ENCODE measurements at places on chromosomes 4 and X. TPM values are rescaled to one million over a fixed set of nuclear protein-coding genes. Genes with fewer than 3 reads are reported as not detected.

Gene NPNT
- total RNA-seq: not detected

Gene RBM46
- total RNA-seq: not detected

Gene SLC16A2
- total RNA-seq: 1.5 TPM

Gene CCNG2
- 25.7 TPM for total RNA-seq

Gene CPE
- not detected for total RNA-seq

Gene CLIC2
- 0.88 TPM for total RNA-seq

Gene SORCS2
- total RNA-seq: 0.04 TPM

GRCh38 chrX:110509755-110510532, 151.3 kb downstream of the RTL9 start:
- no peak for DNase-seq

DNA sequence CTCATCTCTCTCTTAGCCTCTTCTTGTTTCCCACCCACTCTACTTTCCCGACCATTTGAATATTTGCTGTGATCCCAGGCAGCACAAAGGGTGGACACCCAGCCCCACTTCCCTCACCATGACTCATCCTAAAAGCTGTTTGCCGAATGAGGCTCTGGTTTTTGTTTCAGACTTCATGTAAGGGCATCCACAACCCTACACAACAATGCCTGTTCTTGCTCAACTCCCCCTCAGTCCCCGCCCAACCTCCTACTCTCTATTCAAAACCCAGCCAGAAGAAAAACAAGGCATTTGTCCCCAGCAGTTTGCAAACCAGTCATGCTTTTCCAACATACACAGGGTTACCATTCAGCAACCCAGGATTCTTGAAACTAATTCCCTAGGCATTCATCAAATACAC, 516.5 kb upstream of the CNKSR2 start:
- no peak for DNase-seq

GRCh38 chr4:37735578-37735977, 49.4 kb upstream of the RELL1 start:
- DNase-seq: no peak

- DNase-seq: no peak
Measured at GRCh38 chrX:147403040-147403439, 508.7 kb upstream of the FMR1 start.

GRCh38 chr4:146465628-146466027, 56.1 kb downstream of the SLC10A7 start:
- DNase-seq: no peak

GRCh38 chrX:9765737-9766097, at the start of gene GPR143:
TSS of gene GPR143 (minus strand) at chrX:9765847. CDS start at chrX:9765817, 30 bp downstream.
- no peak for DNase-seq

- DNase-seq: peak; percentile 72
Measured at GRCh38 chr4:153151535-153152455, 52.4 kb upstream of the TRIM2 start.

- peak; percentile 48 for DNase-seq
Measured at GRCh38 chrX:18424482-18425198, 768 bp upstream of the CDKL5 start.

GRCh38 chrX:40058719-40059118, 39.0 kb downstream of the BCOR start:
- no peak for DNase-seq

- DNase-seq: no peak
Measured at GRCh38 chr4:26248647-26249046, 72.2 kb upstream of the RBPJ start.

DNA sequence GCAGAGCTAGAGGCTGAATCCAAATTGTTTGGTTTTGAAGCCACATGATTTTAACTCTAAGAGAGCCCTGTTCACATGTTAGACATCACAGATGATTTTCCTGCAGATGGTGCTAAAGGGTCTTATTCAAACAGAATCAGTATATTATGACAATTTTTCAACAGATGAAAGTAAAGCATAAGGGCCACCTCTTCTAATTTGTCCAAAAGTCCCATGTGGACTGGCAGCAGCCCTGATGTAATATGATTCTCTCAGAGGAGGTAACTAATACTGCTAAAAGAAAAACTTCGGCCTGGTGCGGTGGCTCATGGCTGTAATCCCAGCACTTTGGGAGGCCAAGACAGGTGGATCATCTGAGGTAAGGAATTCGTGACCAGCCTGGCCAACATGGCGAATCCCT, 26.0 kb upstream of the SETD7 start:
- DNase-seq: no peak

GRCh38 chr4:71855944-71856343, 72.1 kb upstream of the GC start:
- no peak for DNase-seq

DNA sequence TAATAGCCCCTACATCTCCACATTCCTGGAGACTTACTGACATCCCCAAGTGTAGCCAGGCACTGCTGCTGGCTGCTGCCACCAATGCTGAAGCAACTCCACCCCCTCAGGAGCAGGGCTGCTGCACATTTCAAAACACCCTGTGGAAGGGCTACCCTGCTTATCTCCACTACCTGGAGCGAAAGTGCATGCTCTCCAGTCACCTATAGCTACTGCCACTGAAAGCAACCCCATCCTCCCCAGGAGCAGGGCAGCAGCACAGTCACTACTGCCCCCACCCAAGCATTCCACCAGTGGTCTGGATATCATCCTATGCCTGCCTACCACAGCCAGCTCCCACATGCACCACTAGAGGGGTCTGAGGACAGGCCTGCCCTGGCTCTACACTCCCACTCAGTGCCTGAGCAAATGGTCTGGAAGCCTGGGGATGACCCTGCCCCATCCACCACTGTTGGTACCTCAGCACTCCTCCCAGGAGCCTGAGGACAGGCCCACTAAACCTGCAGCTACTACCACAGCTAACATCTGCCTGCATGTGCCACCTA, 55.3 kb downstream of the MANBA start:
- no peak for DNase-seq

DNA sequence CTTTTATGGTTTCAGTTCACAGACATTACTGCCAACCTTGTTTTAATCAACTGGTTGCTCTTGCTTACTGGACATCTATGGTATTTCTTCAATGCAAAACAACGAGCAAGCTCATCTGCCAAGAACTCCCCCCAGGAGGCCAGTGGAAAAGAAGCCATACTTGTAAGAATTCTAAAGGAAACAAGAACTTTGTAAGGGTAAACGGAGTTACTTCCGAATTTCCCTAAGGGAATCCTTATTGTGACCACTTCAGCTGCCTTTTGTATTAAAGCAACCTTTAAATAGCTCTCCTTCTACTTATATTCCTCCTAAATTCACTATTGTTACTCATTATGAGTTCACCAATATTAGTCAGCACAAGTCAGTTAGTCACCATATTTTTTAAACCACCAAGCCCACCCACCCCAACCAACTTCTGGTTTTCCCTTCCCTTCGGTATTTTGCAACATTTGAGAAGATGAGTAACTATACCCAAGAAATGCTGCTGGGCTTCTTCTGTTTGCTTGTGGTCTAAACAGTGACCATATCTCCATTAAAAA, 602.8 kb upstream of the DIPK2B start:
- peak; percentile 72 for DNase-seq

GRCh38 chr4:152352622-152353116, 183.2 kb downstream of the FBXW7 start:
- no peak for DNase-seq

DNA sequence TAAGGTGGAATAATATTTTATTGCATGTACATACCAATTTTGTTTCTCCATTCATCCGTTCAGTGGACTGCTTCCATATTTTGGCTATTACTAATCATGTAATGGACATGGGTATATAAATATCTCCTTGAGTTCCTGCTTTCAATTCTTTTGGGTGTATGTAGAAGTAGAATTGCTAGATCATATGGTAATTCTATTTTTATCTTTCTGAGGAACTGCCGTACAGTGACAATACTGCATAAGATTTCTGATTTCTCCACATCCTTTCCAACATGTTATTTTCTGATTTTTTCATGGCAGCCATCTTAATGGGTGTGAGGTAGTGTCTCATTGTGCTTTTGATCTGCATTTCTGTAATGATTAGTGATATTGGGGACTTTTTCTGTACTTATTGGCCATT, 19.2 kb downstream of the ALPK1 start:
- no peak for DNase-seq

GRCh38 chr4:54109241-54110018, 9.5 kb downstream of the GSX2 start:
- DNase-seq: no peak

Measured in activated CD4-positive, alpha-beta T cell treated with anti-CD3 and anti-CD28 coated beads for 36 hours (primary cell).